Hypothalamus (tissue), 51 donors: ENCODE measurements at places on chromosomes 12 and 14.

GRCh38 chr12:123519141-123520001, 14.1 kb downstream of the RILPL1 start:
- DNase-seq = no peak

- DNase-seq = no peak
These were observed 168.1 kb upstream of the DAAM1 start for GRCh38 chr14:59020382-59020781.

DNA sequence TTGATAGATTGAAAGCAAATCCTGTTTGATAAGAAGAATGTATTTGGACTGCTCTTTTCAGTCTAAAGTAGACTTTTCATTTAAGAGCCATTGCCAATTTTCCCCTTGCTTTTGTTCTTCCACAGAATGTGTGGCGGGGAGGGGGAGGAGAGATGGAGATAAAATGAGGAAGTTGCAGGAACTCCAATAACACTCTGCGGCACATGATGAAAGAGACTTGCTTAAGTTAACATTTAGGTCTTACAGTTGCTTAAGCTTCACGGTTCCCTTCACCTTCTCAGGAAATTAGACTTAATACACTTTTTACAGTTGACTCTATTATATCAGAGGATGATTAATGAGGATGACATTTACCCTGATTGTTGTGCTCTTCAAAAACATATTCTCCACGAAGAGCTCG, 537.3 kb downstream of the TMTC2 start:
- DNase-seq = no peak

- DNase-seq = no peak
These were observed 836 bp downstream of the EVL start for GRCh38 chr14:100065942-100066574.

GRCh38 chr14:20376071-20376588, 32.7 kb downstream of the PARP2 start:
- no peak for DNase-seq

DNA sequence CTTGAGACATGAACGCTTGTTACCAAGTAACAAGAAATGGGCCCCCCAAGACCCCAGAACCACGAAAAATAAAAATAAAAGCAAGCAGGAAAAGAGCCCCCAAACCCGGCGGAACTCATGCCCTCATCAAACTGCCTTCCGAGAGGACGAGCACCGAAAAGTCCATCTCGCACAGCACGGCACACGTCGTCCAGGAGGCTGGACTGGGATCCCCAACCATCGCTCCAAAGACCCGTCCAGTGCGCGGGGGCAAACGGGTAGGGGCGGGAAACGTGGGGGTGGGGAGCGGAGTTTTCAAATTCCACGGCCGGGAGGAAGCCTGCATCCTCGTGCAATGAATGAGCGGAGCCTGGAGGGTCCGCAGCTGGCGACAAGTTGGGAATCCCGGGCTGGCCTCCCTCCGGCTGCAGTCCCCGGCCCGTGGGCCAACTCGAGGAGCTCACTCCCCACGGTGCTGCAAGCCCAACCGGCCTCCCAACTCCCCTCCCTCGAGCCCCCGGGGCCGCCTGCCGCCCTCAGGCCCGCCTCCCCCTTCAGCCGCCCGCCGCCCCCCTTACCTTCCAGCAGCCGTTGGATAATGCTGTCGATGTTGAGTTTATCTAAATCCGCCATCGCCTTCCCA, 484 bp downstream of the PPP1CC start:
- DNase-seq = no peak

DNA sequence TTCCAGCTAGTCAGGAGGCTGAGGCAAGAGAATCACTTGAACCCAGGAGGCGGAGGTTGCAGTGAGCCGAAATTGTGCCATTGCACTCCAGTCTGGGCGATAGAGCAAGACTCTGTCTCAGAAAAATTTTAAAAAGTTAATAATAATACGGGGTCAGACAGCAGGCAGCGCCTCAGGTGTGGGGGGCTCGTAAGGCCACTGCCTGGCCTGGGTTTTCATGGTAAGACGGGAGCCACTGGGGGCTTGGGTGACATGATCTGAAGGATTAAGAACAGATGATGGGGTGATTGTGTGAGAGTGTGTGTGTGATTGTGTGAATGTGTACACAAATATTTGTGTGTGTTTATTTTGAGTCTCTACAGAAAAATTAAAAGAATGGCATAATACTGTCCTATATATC, 23.6 kb downstream of the BCL7A start:
- no peak for DNase-seq

DNA sequence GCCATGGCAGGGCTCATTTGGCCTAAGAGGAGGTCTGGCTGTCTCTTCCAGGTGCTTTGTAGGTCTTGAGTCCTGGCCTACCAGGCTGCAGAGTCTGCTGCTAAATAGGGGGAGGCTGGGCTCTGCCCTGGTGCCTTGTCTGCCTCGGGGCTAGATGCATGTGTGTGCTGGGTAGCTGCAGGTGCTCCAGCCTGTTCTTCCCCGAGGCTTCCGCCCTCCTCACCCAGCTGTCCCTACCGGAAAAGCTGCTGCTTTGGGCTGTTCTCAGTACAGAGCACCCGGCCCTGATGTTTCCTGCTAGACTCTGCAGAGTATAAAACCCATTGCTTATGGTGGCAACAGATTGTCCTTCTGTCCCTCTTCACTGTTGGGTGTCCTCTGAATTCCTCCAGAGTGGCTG, 37.7 kb downstream of the RAB35 start:
- DNase-seq = no peak

GRCh38 chr14:91230397-91231035, 14.0 kb downstream of the GPR68 start:
- no peak for DNase-seq

DNA sequence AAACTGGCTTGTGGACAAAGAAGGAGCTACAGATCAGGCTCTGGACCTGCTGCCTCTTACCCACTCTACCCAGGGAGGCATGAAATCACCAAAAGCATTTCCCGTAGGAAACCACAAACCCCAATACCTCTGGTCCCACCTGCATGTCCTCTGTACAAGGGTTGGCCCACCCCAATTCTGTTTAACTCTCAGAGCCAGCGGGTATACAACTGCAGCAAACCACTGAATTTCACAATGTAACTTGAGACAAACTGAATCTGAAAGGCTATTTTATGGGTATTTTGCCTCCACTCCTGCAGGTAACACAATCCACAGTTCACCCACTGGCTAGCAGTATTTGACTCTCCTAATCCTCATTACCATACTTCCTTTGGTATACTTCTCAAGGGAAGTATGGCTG, 16.5 kb downstream of the SIX1 start:
- no peak for DNase-seq
